GM13977 (cell line): ENCODE measurements at places on chromosomes 3 and 15.

DNA sequence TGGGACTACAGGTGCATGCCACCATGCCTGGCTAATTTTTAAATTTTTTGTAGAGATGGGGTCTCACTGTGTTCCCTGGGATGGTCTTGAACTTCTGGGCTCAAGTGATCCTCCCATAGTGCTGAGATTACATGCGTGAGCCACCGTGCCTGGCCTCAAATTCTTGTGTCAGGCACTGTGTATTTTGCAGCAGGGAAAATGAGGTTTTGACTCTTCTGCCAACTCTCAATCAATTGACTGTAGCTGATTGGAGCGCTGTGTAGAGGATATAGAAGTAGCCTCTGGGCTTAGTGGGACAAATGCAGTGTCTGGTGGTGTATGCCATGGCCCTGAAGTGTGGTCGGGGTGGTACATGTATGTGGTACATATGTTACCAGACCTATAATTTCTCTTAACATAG lies 152.3 kb downstream of the FNDC3B start:
- DNase-seq = no peak

- DNase-seq = no peak
Observed at GRCh38 chr3:188660415-188660814, 506.5 kb downstream of the LPP start.

DNA sequence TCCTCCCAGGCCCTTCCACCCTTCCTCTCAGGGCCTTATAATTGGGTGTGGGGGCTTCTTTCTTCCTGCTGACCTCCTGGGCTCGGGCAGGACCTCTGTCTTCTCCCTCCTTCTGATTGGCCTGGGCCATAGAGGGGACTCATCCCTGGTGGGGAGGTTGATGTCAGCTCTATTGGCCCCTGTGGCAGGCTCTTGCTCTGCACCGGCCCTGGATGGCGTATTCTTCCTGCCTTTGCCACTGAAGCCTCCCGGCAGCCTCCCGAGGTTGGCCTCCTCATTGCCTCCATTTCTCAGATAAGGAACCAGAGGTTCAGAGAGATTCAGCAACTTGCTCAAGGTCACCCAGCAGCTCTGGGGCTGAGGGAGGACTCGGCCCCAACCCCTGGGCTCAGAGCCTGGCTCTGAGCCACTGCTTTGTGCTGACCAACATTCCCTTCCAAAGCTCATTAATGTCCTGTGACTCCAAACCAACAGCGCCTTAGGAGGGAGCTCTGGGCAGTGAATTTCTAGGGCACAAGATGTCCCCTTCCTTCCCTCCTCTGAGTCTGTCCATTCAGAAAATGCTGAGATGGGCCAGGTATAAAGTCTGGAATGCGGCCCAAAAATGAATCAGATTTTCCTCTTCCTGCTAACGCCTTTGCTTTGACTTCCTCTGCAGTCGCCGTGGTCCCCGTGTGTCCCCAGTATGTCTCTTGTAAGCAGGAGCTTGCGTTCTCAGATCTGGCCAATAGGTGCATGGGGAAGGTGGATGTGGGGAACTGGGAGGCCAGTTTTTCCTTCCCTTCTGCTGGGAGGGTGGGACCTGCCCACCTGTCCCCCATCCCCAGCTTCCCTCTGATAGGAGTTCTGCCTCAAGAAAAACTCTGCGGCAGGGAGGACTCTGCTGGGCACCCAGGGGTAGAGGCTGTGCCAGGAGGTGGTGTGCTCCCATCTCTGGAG lies 74.2 kb downstream of the HMCES start:
- no peak for DNase-seq

DNA sequence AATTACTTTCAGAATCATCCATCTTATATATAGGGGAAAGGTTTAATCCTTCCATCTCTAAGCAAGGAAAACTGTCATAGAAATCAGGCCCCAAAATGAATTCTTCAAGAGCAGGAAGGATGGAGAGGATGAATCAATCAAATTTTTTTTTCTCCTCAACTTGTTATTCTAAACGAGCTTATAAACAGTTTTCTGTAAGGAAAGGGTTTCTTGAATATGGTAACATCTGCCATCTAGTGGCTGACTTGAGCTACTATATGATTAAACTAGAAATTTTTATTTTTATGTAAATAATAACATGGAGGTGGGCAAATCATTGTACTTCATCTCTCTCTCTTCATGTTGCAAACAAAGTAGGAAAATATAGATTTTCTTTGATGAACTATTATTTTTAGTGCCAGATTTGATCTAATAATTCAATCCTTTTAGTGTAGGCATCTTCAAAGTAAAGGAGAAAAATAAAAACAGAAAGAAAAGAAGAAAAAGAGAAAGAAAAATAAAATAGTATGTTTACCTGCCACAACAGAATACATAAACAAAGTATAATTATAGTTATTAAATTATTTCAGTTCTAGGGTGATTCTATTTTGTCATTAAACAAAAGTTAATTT lies 146.6 kb downstream of the SERPINI1 start:
- DNase-seq = peak; percentile 27

- no peak for DNase-seq
Observed at GRCh38 chr3:71389191-71389590, 194.3 kb downstream of the FOXP1 start.

DNA sequence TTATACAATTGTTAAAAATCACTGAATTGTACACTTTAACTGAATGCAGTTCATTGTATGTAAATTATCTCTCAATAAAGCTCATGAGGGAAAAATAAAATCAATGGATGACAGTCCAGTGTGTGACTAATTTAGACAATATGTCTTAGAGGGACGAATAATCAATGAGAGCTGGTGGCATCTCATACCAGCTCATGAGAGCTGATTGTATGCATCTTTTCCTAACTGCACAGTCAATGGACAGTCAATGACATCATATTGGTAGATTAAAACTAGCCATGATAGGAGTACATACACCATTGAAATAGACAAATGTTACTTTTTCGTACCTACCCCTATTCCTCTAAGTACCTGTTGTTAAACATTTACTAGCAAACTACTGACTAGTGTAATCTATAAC lies 946.1 kb downstream of the SQOR start:
- DNase-seq = no peak

DNA sequence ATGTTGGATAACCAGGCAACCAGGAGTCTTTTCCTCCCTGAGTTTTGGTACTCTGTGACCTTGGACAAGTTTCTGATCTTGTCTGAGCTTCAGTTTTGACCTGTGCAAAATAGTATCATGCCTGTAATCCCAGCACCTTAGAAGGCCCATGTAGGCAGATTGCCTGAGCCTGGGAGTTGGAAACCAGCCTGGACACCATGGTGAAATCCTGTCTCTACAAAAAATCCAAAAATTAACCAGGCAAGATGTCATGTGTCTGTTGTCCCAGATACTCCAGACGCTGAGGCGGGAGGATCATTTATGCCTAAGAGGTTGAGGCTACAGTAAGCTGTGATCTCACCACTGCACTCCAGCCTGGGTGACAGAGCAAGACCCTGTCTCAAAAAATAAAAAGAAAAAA lies 114.8 kb downstream of the IL12A start:
- DNase-seq = no peak

DNA sequence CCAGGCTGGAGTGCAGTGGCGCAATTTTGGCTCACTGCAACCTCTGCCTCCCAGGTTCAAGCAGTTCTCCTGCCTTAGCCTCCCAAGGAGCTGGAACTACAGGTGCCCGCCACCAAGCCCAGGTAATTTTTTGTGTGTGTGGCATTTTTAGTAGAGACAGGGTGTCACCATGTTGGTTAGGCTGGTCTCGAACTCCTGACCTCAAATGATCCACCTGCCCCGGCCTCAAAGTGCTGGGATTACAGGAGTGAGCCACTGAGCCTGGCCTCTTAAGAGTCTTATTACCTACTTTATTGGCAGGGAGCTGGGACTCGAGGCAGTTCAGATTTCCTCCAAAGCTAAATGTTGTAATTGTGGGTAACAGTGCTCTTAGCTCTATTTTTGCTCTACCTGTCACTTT lies 16.4 kb downstream of the PXYLP1 start:
- no peak for DNase-seq

DNA sequence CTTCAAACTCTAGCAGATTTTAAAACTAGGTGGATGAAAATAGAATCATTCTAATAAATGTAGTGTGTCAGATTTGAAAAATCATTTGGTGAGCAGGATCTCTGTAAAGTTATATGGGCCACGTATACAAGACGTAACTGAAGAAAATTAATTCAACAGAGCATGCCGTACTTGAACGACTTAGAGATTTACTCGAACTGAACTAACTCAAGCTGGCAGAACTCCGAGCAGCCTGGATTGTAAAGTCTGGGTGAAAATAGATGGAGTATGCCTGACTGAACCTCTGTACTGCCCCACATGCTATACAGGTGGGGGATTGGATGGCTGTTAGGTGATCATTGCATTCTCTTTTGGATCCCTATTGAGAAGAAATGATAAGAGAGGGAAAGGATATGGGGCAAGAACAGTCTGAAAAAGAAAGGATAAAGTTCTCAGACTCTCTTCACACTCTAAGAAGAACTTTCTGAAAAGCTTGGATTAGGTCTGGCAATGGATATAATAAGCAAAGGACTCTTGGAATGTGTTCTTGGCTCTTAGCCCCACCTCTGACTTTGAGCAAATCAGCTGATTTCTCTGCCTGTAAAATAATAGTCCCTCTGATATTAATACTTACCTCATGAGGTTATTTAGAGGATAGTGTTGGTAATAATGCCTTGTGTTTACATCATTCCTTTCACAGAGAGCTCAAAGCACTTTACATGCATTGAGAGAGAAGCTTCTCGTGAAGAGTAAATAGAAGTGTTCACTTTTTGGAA lies 147.5 kb downstream of the FILIP1L start:
- DNase-seq = no peak

GRCh38 chr3:36647423-36647853 lies 116.9 kb downstream of the DCLK3 start:
- DNase-seq = no peak

DNA sequence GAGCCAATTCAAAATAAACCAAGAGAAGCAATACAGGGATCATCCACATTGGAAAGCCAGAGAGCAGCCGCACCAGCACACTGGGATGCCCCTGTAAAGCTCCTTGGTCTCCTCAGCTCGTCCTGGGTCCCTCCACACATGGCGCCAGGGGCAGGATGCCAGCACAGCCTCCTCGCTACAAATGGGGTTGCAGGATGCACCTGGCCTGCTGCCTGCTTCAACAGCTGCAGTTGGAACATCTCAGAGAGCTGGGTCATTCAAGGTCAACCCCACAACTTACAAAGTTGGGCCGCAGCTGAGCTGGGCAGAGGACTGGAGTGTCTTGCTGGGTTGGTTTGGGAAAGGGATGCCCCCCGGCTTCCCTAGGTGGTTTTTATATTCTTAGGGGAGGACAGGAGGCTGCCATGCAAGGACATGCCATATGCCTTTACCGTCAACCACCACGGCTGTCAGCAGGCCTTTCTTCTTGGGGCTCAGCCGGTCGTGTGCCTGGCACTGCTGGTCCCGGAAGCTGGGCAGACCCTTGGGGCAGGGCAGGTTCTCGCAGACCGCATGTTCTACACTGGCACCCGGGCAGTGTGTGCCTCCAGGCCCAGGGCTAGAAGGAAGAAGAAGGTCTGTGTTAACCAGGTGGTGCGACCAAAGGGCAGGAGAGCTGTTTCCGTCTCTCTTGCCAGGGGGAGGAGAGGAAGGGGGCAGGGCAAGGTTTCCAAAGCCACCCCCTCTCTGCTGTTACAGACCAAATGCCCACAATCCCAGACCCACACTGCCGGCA lies 225.2 kb downstream of the ADAMTS17 start:
- DNase-seq = no peak

GRCh38 chr3:170999737-171000242 lies 26.7 kb downstream of the SLC2A2 start:
- DNase-seq = no peak

DNA sequence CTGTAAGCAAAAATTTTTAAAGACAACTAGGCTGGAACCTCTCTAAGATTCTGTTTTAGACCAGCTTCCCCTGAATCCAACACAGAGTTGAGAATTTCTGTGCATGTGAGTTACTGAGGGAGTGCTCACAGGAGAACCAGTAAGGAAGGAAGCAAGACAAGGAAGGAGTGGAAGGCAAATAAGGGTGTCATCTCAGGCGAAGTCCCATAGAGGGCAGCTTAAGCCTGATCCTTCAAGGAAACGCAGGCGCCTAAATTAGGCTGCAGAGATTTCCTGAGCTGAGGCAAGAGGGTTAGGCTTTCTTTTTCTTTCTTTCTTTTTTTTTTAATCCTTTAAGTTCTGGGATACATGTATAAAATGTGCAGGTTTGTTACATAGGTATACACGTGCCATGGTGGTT lies 36.2 kb upstream of the COL6A6 start:
- no peak for DNase-seq

DNA sequence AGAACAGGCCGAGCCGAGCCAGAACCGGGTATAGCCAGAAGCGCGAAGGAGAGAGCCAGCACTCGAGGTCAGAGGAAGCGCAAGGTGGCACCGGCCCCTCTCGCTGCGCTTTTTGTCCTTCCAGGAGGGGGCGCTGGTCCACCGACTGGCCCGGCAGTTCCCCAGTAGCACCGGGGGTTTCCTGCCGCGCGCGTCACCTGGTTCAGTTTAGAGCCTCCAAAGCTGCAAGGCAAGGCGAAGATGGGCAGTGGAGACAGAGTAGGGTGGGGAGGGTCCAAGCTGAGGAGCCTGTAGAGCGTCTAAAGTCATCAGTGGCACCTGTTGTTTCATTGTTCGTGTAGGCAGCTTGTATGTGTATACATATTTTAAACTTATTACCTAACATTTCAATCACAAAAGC lies 7.6 kb upstream of the NR2E3 start:
- DNase-seq = peak; percentile 49

- DNase-seq = no peak
Observed at GRCh38 chr3:121948641-121949040, 54.4 kb downstream of the SLC15A2 start.

GRCh38 chr15:74902295-74903075 lies 4.2 kb downstream of the FAM219B start:
- no peak for DNase-seq

DNA sequence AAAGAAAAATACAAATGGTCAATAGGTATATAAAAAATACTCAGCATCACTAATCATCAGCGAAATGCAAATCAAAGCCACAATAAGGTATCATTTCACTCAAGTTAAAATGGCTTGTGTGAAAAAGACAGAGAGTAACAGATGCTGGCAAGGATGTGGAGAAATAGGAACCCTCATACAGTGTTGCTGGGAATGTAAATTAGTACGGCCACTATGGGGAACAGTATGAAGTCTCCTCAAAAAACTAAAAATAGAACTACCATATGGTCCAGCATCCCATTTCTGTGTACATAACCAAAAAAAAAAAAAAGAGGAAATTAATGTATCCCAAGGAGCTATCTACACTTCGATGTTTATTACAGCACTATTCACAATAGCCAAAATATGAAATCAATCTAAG lies 98.1 kb upstream of the TGFBR2 start:
- no peak for DNase-seq

GRCh38 chr3:6281662-6282061 lies 579.3 kb upstream of the GRM7 start:
- DNase-seq = no peak

DNA sequence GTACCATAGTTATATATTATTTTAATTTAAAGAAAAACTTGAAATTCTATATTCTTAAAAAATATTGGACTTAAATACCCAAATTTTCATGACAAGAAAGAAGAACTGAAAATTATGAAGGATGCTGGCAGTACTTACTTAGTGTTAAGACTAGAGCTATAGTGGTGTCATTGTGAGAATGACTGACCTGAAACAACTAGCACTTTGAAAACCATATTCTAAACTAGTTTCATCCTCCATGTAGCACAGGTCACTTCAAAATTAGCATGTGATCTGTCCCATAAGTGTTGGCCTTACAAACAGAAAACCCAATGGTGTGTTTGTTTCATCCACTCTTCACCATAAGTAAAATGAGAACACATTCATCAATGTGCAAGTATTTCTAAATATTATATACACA lies 208.6 kb downstream of the ZIC4 start:
- no peak for DNase-seq

GRCh38 chr15:42503825-42504224 lies 8.4 kb downstream of the SNAP23 start:
- DNase-seq = no peak
